ENCODE measurements at places on chromosomes 5 and 9.

- DNase-seq = no peak
These were observed 414.5 kb downstream of the MAN2A1 start for GRCh38 chr5:110104060-110104725.

DNA sequence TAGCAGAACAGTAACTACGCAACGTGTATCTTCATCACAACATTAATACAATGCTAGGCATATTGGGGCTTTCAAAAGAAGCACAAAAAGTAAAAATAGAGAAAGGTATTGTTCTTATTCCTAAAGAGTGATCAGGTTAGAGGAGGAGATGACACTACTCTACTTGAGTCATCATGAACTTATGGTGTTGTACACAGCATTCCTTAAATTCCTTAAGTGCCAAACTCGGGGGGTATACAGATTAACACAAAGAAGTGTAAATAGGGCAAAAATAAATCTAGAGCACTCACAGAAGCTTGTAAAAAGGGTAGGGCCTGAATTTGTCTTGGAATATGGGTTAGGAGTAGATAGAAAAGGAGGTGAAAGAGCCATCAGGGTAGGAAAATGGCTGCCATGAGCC is 308.0 kb upstream of the DAP start:
- DNase-seq = peak; percentile 77

- DNase-seq = peak; percentile 26
These were observed 40.1 kb upstream of the SLC6A19 start for GRCh38 chr5:1161108-1161832.

DNA sequence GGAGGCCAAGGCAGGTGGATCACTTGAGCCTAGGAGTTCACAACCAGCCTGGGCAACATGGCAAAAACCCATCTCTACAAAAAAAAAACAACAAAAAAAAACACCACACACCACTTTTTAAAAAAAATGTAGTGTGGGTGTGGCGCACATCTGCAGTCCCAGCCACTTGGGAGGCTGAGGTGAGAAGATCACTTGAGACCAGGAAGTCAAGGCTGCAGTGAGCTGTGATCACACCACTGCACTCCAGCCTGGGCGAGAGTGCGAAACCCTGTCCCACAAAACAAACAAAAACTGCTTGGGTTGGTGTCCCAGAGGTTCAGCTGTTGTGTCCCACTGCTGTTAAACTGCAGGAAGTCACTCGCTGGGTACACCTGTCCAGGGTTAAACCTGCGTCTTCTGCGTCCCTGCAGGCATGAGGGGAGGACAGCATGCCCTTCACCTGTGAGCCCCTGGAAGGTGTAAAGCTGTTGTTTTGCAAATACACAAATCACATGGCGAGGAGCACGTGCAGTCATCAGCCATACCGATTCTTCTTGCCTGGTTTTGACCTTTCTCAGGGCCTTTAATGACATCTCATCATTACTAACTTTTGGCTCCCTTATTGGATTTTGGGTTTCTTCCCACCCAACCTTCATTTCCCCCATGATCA is 29.3 kb upstream of the CLPTM1L start:
- no peak for DNase-seq

DNA sequence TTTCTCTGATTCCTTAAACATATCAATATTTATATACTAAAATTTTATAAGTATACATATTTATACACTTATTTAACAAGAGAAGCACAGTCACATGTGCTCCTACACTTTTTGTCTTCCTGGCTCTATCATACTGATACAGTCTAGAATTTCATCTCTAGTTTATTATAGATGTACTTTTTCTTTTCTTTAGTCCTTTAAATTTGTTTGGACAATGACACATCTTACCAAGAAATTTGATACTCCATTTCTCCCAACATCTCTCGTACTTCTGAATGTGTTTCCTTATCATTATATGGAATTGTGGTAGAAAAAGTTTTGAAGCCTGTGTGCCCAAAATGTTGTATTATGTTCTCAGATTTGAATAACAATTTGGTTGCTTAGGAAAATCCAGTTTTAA is 104.6 kb downstream of the DMRT2 start:
- no peak for DNase-seq

- DNase-seq = no peak
These were observed 3.1 kb downstream of the HMCN2 start for GRCh38 chr9:130268521-130269211.

GRCh38 chr5:24749701-24750100 is 104.9 kb upstream of the CDH10 start:
- DNase-seq = no peak

- DNase-seq = no peak
These were observed 133.1 kb downstream of the MACIR start for GRCh38 chr5:103391659-103392058.

GRCh38 chr9:82320566-82320965 is 332.0 kb downstream of the SPATA31D1 start:
- no peak for DNase-seq

DNA sequence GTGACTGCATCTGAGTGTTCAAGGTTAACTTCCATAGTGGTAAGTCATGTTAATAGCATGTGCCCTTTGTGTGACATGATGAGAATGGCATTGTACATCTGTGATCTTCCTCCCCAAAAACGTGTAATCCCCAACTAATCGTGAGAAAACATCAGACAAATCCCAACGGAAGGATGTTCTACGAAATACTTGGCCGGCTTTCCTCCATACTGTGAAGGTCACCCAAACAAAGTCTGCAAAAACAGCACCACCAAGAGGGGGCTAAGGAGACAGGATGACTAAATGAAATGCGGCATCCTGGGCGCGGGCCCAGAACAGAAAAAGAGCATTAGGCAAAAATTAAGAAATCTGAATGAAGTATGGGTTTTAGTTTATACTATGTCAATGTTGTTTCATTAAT is 81.8 kb downstream of the MED10 start:
- DNase-seq = no peak

- peak; percentile 91 for DNase-seq
These were observed 95.3 kb downstream of the GALNT10 start for GRCh38 chr5:154285661-154286408.

- peak; percentile 90 for DNase-seq
These were observed 51.5 kb downstream of the MLLT3 start for GRCh38 chr9:20570756-20571155.

DNA sequence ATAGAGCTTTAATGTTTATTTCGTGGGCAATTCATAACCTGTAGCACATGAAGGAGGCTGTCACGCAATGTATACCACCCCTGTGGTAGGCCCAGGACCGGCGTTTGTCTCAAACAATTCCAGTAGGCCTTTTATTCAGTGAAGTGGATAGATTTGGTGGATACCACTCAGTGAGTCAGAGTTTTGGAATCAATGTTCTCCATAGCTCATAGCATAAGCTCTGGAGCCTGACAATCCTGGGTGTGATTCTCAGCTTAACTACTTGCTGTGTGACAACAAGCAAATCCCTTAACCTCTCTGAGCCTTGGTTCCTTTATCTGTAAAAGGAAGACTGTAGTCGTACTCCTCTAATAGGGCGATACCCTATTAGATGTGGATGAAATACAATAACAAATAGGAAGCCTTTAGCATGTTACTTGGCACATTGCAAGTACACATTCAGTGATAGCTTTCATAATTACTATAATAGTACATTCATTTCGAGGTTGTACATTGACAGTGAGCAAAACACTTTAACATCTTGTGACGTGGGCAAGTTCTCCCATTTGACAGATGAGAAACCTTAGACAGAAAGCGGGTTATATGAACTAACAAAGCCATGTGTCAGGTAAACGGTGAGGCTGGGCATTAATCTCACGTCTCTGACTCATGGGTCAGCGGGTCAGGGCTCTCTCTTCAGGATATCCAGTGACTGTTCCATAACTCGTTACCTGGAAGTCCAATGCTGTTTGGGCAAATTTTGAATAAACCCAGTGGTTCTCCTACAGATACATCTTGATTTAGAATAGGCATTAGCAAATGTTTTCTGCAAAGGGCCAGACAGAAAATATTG is 130.8 kb downstream of the C9orf152 start:
- peak; percentile 94 for DNase-seq

GRCh38 chr5:146622391-146622790 is 106.4 kb upstream of the GPR151 start:
- DNase-seq = no peak

- peak; percentile 63 for DNase-seq
These were observed 1.2 kb downstream of the CDC14B start for GRCh38 chr9:96618209-96619123.

All from renal cortical epithelial cell (primary cell).